ENCODE measurements at places on chromosomes 5 and 9. TPM values are rescaled to one million over a fixed set of nuclear protein-coding genes. Genes with fewer than 3 reads are reported as not detected.

Gene OR1L4
- not detected for total RNA-seq

Gene RASEF
- 2.7 TPM for total RNA-seq

Gene IL13
- not detected for total RNA-seq

Gene PPP3R2
- not detected for total RNA-seq

Gene FBN2
- total RNA-seq = not detected

Gene CARD19
- total RNA-seq = 60.7 TPM

Gene ESM1
- total RNA-seq = not detected

Gene DOK3
- total RNA-seq = 2.3 TPM

Gene RNF208
- total RNA-seq = 10.2 TPM

Gene RNF145
- total RNA-seq = 43.5 TPM

Gene DELE1
- total RNA-seq = 50.6 TPM

Gene LECT2
- total RNA-seq = not detected

Gene DIRAS2
- 1.0 TPM for total RNA-seq

Gene FAM221B
- not detected for total RNA-seq

Gene CARTPT
- total RNA-seq = not detected

Gene SOHLH1
- total RNA-seq = 0.71 TPM

Gene CCNI2
- 0.74 TPM for total RNA-seq

Gene HCN1
- not detected for total RNA-seq

Gene TSSK1B
- total RNA-seq = 0.54 TPM

Gene CHSY3
- total RNA-seq = 3.7 TPM

Gene SH3RF2
- total RNA-seq = 120 TPM

Gene CCDC187
- 1.1 TPM for total RNA-seq

Gene GOLGA1
- total RNA-seq = 23.4 TPM

Gene SLC6A3
- not detected for total RNA-seq

Gene CMYA5
- total RNA-seq = 6.4 TPM
